Activated naive CD4-positive, alpha-beta T cell treated with anti-CD3 and anti-CD28 coated beads, Interleukin-2, amount 50 U/mL, for 72 hours (primary cell): ENCODE measurements at places on chromosomes 7 and 10.

DNA sequence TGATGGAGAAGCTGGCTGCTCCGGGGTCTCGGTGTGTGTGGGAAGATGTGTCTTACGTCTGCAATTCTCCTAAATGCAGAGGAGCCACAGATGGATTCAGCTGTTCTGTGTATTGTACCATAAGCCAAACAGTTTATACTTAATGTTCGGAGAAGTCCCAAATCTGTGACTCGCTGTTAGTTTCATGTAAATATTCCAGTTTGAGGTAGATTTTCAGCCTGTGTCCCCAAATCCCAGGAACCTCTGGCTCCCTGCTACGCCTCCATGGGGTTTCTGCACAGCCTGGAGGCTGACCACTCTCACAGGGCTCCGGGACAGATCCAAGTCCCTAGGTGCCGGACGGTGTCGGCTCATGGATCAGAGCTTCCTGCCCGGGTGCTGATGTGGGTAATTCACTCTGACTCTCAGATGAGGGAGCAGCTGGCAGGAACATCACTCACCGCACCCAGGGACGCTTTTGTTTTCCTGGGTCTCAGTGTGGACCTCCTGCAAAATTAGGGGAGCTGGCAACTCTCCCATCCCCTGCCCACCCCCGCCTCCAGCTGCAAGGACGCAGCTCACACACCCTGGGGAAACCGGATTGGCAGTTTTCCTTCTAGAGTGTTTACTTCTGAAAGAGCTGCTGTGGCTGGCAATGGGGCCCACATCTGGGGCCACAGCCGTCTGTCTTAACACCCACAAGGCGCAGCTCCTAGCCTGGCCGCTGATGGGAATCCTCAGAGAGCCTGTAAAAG, 421.1 kb upstream of the FOXK1 start:
- DNase-seq, result no peak

DNA sequence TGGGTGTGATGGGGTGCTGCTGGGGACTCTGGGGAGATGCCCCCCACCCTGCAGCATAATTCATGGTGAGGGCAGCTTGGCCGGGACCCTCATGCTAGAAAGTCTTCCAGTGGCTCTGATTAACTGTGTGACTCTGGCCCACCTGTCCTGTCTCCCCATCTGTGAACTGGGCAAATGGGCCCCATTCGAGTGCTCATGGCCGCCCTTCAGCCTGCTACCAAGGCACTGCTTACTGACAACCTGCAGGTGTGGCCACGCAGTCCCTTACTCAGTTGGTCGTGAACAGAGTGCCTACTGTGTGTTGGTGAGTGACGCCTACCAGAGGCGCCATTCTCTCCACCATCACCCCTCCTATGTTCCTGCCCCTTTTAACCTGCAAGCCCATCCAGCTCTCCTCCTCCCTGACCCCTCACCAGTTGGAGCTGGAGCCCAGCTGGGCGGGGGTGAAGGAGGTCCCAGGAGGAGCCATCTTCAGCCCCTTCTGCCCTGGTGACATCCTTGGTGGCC, 109.4 kb downstream of the ZMIZ1 start:
- DNase-seq, result no peak

DNA sequence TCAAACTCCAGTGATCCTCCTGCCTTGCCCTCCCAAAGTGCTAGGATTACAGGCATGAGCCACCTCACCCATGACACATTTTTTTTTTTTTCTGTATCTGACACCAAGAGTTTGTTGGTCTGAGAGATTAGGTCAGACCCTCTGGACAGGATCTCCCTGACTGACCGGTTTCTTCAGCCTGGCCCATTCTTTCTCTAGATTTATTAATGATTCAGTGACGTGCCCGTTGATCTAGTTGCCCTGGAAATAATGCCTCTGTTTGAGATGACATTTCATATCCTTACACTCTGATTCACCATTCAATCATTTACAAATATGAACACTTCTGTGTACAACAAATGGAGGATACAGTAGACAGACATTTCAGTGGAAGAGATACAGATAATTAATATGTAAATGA, 1.4 kb upstream of the ZNF212 start:
- no peak for DNase-seq

- DNase-seq, result no peak
Measured at GRCh38 chr10:88913127-88913526, 33.1 kb downstream of the STAMBPL1 start.

- no peak for DNase-seq
Measured at GRCh38 chr10:35933940-35934641, 292.0 kb upstream of the FZD8 start.

- DNase-seq, result no peak
Measured at GRCh38 chr10:82212753-82213152, 337.8 kb downstream of the NRG3 start.

GRCh38 chr7:28155964-28156363, 24.6 kb downstream of the JAZF1 start:
- DNase-seq, result no peak

- DNase-seq, result no peak
Measured at GRCh38 chr10:126704649-126705048, 34.2 kb upstream of the C10orf90 start.

GRCh38 chr10:116654816-116655215, 34.1 kb downstream of the PNLIPRP2 start:
- no peak for DNase-seq

GRCh38 chr10:113057948-113058522, 108.0 kb downstream of the TCF7L2 start:
- no peak for DNase-seq

DNA sequence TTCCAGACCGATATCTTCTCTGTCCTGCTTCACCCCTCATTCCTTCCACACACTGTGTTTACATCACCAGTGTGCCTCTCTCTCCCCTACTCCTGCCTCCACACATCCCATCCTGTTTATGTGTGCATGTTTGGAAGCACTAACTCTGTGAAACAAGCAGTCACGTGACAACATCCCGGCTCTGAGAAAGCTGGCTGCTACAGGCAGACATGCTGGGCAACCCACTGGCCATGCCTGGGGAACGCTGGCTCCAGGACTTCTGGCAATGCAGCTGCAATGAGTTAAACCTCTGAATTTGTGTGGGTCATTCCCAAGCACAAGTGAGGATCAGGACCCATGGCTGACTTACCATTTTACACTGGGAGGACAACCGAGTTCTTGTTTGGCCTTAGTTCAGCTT, 74.0 kb downstream of the WNT2 start:
- no peak for DNase-seq

GRCh38 chr10:19579761-19580545, 236.3 kb upstream of the PLXDC2 start:
- no peak for DNase-seq

GRCh38 chr7:711093-711921, 15.2 kb upstream of the DNAAF5 start:
- peak; percentile 39 for DNase-seq

GRCh38 chr10:30017556-30017955, 41.8 kb downstream of the JCAD start:
- DNase-seq, result no peak

DNA sequence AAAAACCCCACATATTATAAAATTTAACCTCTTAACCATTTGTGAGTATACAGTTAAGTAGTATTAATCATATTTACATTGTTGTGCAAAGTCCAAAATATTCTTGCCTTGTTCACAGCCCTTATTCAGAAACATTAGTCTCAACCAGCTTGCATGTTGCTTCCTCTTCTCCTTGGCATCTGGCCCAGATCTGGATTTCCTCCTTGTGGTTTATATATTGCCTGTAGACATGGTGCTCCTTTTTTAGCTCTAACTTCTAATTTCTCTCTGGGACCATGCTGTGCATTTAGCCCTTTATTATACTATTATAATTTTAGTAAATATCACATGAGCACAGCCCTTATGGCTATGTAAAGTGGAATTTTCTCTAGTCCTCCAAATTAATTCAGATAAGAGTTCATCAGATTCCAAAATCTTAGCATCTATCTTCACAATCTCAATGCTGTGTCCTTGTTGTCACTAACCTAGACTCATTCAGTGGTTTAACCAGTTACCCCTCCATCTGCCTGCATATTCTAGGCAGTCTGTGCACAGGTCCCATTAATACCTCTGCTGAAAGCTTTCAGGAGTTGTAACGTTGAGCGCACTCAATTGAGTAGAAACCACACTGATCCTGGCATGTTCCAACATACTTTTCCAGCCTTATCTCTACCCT, 7.9 kb downstream of the CPED1 start:
- DNase-seq, result no peak

- no peak for DNase-seq
Measured at GRCh38 chr10:32454148-32454547, 8.2 kb downstream of the CCDC7 start.

- DNase-seq, result no peak
Measured at GRCh38 chr7:6271060-6271658, 1.3 kb downstream of the CYTH3 start.

DNA sequence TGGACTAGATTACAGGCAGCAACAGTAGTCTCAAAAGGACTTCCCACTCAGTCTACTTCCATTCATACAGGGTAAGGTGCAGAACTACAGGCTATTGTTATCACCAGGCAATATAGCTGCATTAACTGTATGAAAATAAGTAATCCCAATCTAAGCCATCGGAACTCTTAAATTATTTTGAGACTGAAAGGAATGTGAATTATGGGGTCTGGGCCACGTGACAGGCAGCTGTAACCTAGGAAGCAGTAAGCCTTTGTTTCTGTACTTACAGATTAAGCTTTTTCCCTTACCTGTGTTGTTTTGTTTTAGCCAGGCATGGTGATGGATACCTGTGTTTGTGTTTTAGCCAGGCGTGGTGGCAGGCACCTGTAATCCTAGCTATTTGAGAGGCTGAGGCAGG, 152.4 kb upstream of the TRIM24 start:
- no peak for DNase-seq

DNA sequence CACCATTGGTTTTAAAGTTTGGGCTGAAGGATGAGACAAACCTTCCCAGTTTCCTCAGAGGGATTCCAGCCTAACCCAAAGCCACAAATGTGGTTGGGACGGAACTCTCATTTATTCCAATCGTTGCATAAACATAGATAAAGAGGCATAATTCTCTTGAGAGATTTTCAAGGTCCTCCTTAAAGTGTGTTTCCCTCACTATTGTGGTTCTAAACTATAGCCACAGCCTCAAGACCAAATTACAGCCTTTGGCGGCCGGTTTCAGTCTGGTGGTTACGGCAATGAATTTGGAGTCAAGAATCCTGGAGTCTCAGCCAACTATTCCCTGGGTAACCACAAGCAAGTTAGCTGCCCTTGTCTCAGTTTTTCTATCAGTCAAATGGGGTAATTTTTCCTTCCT, 42.6 kb downstream of the SEM1 start:
- no peak for DNase-seq

DNA sequence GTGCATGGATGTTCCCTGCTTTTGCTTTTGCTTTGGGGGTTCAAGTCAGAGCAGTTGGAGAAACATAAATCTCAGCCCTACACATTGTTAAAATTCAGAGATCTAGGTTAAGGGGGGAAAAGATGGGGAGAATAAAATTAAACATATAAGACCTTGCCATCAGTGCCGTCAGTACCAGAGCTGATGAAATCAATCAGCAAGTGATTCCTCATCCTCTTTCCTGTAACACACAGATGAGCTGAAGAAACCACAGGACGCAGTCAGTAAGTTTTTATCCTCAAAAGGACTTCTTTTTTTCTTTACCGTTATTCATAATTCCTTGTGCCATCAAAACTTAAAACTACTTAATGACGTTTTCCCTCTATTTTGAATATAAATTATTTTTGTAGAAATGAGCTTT, 5.9 kb downstream of the HECW1 start:
- DNase-seq, result no peak

GRCh38 chr7:130227883-130228575, 20.4 kb downstream of the SSMEM1 start:
- DNase-seq, result no peak

DNA sequence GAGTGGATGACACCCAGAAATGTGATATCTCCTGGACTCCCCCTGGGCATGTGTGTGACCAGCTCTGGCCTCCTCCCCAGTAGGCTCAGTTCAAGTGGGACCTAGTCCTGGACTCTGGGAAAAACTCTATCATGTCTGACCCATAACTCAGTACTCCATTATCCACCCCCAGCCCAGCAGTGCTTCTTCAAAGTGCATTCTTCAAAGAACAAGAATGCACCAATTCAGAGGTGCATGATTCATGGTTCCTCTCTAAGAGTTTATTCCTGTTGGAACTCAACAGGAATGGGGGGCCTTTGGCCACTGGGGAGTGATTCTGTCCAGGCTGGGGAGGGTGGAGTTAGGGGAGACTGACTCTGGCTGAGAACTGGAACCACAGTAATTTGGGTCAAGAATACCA, 173.6 kb upstream of the CXCL12 start:
- no peak for DNase-seq

DNA sequence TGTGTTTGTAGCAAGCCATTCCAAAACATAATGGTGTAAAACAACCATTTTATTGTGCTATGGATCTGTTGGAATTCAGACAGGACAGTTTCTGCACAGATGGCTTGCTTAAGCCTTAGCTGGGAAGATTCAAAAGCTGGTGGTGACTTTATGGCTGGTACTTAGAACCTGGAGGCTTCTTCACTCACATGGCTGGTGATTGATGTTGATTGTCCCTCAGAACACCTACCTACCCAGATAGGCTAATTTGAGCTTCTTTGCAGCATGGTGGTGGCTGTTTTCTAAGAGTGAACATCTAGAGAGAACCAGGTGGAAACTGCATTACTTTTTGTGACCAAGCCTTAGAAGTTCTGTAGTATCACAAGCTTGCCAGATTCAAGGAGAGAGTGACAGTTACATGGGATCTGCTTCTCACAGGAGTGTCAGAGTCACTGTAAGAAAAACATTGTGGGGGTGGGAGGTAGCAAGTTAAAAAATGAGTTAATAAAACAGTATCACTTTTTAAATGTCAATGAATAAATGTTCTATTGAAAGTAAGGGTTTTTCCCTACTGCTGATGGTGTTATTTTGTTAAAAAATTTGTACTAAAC, 7.1 kb downstream of the R3HCC1L start:
- no peak for DNase-seq

DNA sequence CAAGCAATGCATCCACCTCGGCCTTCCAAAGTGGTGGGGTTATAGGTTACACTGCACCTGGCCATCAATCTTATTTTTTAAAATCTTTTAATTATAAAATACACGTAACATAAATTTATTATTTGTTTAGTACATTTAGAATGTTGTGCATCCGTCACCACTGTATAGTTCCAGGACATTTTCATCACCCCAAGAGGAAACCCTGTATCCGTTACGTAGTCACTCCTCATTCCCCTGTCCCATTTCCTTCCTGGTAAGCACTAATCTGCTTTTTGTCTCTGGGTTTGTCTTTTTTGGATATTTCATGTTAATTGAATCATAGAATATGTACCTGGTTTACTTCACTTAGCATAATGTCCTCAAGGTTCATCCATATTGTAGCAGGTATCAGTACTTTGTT, 51.2 kb downstream of the MAPK8 start:
- no peak for DNase-seq
